Activated naive CD4-positive, alpha-beta T cell treated with Interleukin-2 at 50 U/mL for 16 hours (primary cell): ENCODE measurements at places on chromosomes 6 and 20.

GRCh38 chr6:100217225-100218012, 223.4 kb upstream of the MCHR2 start:
- DNase-seq: no peak

- no peak for DNase-seq
Measured at GRCh38 chr6:82786248-82786647, 279.4 kb downstream of the UBE3D start.

GRCh38 chr6:10630178-10630577, 64.2 kb downstream of the C6orf52 start:
- DNase-seq: no peak

DNA sequence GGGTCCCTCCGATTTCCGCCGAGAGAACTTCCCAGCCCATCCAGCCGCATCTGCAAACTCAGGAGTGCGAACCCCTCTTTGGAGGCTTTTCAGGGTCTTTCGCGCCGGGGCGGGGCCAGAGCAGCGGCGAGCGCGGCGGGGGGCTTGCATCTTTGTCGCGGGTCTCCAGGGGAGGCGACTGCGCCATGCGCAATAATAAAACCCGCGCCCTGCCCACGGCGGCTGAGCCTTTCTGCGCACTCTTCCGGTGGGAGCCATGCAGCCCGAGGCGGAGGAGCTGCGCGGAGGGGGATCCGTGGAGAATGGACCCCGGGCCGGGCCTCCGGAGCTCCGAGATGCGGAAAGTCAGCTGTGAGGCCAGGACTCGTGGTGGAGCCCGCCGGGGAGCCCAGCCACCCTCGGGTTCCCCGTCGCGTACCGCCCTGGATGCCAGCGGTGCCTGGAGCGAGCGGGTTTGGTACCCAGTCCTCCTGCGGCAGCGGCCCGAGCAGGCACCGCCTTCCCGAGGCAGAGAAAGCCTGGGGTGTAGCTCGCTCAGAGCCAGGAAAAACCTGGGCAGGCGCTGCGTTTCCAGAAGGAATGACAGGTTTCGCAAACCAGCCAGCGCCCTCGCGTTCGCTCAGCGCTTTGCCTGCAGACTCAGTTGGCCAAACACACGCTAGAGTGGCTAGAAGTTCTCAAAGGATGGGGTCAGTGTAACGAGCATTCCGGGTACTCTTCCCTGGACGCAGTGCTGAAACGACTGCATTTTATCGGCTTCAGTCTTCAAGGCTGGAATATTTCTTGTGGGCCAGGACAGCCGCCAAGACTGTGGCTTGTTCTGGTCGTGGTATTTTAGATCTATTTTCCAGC, 1.2 kb downstream of the AKAP12 start:
- DNase-seq: no peak

DNA sequence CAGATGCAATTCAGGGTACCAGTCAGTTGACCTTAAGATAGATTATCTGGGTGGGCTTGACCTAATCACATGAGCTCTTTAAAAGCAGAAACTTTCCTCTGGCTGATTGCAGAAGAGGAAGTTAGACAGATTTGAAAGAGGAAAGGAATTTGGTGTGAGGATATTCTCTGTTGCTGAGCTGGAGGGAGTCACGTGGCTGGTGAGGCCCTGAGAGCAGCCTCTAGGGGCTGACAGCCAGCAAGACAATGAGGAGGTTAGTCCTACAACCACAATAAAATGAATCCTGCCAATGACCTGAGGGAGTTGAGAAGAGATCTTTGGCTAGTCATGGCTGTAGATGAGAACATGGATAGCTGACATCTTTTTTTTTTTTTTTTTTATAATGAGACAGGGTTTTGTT, 87.0 kb upstream of the B3GAT2 start:
- DNase-seq: no peak

DNA sequence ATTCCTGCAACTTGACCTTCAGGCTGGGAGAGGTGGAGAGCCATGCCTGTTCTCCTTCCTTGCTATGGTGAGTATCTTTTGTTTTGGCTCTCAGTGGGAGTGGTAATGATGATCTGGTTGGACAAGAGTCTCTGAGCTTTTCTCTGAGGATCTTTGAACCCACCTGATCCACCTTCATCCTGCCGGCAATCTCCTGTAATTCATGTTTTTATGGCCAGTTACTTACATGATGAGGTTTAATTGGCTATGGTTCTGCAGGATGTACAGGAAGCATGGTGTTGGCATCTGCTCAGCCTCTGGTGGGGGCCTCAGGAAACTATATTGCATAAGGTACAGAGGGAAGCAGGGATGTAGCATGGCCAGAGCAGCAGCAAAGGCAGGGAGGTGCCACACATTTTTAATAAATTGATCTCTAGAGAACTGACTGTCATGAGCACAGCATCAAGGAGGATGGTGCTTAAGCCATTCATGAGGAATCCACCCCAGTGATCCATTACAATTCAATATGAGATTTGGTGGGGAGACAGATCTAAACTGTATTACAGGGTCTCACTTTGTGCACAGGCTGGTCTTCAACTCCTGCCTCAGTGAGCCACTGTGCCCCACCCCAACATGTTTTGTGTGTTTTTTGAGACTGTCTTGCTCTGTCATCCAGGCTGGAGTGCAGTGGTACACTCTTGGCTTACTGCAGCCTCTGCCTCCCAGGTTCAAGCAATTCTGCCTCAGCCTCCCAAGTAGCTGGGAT, 10.0 kb downstream of the HSPA1B start:
- no peak for DNase-seq

GRCh38 chr6:31579119-31579505, 3.1 kb downstream of the LTB start:
- peak; percentile 23 for DNase-seq

- peak; percentile 54 for DNase-seq
Measured at GRCh38 chr20:325889-326644, 715 bp downstream of the SOX12 start.

DNA sequence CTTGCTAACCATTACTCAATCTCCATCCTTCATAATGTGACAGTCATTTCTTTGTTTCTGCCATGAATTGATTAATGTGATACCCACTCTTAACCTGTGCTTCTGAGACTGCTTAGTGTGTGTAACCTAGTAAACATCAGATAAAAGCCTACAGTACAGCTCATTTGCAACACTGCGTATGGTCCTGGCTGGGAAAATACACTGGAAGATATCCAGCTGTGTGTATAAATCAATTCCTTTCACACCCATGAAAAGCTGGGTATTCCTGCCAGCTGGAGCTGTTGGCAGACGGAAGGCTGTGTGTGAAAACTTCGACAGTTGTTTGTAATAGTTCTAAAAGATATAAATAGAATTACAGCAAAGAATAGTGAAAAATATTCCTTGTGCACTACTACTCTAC, 509.2 kb downstream of the FRK start:
- DNase-seq: no peak

- no peak for DNase-seq
Measured at GRCh38 chr6:109606359-109606758, 84.6 kb downstream of the AK9 start.

- DNase-seq: no peak
Measured at GRCh38 chr6:139868576-139868975, 494.1 kb upstream of the CITED2 start.

DNA sequence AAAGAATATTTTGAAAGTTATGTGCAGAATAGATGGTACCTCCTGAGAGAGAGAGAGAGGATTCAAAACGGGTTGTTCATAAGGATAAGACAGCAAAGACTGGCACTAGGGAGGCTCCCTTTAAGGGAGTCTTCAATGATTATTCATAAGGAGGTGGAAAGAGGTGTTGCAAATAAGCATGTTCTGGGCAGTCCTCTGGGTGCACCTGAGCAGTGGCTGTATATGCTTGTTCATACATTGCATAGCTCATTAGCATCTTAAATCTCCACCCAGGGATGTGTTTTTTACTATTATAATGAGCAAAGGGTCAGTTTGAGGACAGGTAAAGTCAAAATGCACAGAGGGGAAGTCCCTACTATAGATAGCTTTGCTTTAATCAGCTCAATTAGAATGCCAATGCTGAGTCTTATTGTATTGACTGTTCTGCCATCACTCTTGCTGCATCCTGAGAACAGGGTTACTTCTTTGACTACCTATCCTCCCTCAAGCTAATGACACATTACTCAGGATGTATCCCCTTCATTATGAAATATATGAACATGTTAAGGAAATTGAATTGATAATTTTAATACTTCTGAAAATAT, 10.0 kb upstream of the SIRPG start:
- DNase-seq: no peak

DNA sequence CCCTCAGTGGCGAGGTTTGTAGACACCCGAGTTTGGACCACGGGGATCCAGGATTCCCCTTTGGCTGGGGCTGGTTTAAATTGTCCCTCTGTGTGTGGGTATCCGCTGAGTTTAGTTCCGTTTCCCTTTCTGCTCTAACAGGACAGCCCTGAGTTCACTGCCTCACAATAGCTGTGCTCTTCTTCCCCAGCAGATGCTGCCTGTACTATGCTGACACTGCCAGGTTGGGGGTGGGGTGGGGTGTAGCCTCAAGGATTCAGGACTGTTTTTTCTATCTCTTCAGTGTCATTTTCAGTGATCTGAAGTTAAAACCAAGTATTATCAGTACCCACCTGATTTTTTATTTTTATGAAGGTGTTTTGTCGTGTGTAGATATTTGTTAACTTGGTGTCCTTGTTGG, 655.0 kb downstream of the COL12A1 start:
- no peak for DNase-seq
